Activated CD8-positive, alpha-beta T cell treated with anti-CD3 and anti-CD28 coated beads, Interleukin-2, amount 10 ng/mL, durations not matched to agents 7 days and 5 days (primary cell): ENCODE measurements at places on chromosomes 12 and 14. TPM values are rescaled to one million over a fixed set of nuclear protein-coding genes. Genes with fewer than 3 reads are reported as not detected.

DNA sequence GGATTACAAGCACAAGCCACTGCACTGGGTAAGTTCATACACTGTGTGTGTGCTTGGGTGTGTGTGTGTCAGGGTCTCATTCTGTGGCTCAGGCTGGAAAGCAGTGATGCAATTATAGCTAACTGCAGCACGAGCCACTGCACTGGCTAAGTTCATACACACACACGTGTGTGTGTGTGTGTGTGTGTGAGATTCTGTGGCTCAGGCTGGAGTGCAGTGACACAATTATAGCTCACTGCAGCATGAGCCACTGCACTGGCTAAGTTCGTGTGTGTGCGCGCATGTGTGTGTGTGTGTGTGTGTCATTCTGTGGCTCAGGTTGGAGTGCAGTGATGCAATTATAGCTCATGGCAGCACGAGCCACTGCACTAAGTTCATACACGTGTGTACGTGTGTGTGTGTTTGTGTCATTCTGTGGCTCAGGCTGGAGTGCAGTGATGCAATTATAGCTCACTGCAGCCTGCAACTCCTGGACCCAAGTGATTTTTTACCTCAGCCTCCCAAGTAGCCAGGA is 85.4 kb downstream of the HECTD1 start:
- H3K36me3 ChIP-seq = peaks cover 55% of the 10 kb centered on the region
- no peak for DNase-seq
- peaks cover 25% of the 10 kb centered on the region for H3K4me1 ChIP-seq
- H3K27me3 ChIP-seq = no peaks in the 10 kb centered on the region
- H3K4me3 ChIP-seq = no peak overlapping the region

Gene POTEG
- not detected for total RNA-seq

DNA sequence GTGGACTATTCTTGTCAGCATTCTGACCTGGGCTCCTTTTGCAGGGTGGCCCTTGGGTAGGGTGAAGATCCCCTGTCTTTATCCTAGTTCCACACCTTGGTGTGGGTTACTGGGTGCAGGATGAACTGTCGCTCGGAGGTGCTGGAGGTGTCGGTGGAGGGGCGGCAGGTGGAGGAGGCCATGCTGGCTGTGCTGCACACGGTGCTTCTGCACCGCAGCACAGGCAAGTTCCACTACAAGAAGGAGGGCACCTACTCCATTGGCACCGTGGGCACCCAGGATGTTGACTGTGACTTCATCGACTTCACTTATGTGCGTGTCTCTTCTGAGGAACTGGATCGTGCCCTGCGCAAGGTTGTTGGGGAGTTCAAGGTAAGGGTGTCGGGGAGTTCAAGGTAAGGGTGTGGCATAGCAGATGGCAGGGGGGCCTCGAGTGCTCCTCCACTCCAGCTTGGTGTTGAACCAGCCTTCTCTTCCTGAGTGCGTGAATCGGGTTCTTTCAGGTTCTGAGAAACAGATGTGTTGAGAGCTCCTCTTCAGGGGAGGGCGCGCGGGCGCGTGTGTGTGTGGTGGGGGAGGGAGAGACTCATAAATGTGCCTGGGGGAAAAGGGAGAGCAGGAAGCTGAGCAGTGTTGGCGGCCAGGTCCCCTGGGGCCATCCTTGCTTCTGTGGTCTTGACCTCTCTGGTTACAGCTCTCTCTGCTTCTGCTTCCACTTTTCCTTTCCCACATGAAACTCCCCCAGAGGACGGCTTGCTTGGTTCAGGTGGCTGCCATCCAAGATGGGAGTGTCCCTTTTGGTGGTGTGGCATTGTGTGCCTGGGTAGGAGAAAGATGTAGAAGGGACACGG is 4.0 kb downstream of the ATG101 start:
- DNase-seq = no peak
- no peaks in the 10 kb centered on the region for H3K27me3 ChIP-seq
- peaks cover 44% of the 10 kb centered on the region for H3K4me1 ChIP-seq
- H3K36me3 ChIP-seq = peaks cover 47% of the 10 kb centered on the region

DNA sequence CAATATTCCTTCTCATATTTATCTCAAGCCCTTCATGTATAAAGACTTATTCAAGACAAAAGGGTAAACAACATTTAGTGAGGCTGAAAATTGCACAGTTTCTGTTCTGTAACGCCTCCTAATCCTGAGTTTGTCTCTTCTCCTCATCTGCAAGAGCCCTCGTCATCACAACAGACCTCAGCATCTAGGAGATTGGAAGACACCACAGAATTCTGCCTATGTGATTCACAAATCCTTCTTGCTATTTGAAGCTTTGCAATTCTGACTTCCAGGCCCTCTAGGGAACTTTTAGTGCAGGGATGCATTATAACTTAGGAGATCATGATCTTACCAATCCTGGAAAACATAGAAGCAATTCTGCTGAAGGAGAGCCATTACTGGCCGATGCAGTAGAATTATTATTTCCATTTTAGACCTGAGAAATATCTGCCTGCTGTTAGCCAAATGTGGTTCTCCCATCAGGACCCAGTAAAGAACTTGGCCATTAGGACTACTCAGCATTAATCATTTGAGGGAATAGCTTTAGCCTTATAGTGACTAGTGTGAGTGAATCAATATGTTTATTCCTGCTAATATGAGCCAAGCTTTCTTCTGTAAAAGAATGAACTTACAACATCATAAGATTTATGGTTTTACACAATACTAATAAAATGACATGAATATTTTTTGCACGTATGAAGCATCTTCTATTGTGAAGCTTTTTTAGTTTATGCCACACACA is 119.5 kb downstream of the ANO4 start:
- no peaks in the 10 kb centered on the region for H3K36me3 ChIP-seq
- DNase-seq = no peak
- no peaks in the 10 kb centered on the region for H3K27me3 ChIP-seq
- H3K4me3 ChIP-seq = no peak overlapping the region
